ENCODE measurements at places on chromosomes 3 and 15. TPM values are rescaled to one million over a fixed set of nuclear protein-coding genes. Genes with fewer than 3 reads are reported as not detected.

DNA sequence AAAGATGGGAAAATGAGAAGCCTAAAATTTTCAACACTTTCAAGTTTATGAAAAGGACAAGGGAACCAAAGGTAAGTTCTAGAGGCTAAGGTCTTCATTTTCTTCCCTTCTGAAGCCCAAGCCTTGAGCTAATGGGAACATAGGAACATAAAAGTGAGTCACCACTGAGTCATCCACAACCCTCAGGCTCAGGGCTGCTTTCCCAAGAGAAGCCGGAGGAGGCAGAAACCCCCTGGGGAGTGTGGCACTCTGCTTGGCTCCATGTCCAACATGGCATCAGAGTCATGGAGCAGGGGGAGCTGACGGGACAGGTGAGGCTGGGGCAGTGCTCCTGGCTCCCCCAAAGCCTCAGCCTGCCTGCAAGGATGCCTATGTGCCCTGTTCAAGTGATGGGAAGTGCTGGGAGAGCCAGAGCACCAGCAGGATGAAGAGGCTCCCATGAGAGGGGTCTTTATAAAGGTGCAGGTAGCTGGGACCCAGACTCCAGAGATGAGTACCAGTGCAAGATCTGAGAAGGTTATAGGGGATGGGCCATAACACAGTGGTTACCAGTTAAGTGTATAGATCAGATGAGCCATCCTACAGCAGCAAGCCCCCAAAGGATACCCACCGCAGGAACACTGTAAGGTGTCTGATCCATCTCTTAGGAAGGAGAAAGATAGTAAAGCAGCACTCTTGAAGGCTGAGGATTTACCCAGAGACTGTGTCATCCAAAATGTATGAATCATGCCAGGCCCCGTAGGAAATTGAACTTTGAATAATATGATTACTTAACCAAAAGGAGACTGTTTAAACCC, 31.8 kb upstream of the RYR3 start:
- no peak overlapping the region for H3K27ac ChIP-seq
- H3K4me3 ChIP-seq: no peak overlapping the region
- DNase-seq: no peak

DNA sequence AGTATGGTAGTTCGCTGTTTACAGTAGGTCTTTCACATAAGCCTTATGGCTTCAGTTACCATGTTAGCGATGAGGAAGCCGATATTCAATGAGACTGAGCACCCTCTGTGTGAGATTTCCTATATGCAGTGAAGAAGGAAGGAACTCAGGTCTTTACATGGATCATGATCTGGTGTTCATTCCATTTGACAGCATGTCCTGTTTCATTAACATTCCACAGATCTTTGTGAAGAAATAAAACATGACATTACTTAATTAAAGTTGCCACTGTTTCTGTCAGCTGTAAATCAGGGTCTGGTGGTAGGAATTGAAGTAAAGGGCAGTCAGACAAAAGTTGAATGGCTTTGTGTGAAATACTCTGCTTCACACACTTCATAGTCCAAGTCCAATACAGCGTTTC, 768.6 kb downstream of the ZPLD1 start:
- no peak overlapping the region for H3K4me3 ChIP-seq
- no peaks in the 10 kb centered on the region for H3K4me1 ChIP-seq
- no peaks in the 10 kb centered on the region for H3K27me3 ChIP-seq
- DNase-seq: no peak
- H3K27ac ChIP-seq: no peak overlapping the region

The KATNBL1 gene
- total RNA-seq: 64.5 TPM

The FSTL1 gene
- 833 TPM for total RNA-seq

DNA sequence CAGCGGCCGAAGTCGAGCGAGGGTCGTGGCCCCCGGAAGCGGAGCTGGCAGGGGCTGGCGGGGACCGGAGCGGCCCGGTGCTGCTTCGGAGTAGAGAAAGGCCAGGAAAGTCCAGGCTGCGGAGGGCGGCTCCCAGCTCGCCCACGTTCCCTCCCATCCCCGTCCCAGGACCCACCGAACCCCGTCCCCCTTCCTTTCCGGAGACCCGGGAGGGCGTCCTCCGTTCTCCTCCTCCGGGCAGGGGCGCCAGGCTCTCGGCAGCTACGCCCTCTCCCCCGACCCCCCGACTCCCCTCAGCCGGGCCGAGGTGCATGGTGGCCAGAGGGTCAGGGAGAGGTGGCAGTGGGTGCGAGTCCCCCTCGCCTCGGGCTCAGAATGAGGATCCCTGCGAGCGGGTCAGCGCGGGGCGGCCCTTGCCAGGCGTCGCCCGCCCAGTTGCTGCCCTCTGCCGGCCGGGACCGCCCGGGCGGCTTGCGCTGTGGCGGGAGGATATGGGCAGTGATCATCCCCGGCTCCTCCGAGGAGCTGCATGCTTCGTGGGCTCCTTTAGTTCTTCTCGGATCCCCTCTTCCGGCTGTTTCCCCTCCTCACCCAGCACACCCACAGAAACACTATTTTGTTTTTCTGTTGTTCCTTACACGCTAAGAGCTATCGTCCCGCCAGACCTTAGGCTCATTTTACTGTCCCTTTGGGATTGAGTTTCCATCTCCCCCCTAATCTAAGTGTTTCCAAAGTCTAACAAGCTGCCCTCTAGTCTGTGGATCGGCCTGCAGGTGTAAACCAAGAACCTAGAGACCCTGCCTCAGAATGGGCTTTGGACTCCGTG, 744 bp upstream of the ALDH1A2 start:
- no peaks in the 10 kb centered on the region for H3K4me1 ChIP-seq
- no peaks in the 10 kb centered on the region for H3K27me3 ChIP-seq

DNA sequence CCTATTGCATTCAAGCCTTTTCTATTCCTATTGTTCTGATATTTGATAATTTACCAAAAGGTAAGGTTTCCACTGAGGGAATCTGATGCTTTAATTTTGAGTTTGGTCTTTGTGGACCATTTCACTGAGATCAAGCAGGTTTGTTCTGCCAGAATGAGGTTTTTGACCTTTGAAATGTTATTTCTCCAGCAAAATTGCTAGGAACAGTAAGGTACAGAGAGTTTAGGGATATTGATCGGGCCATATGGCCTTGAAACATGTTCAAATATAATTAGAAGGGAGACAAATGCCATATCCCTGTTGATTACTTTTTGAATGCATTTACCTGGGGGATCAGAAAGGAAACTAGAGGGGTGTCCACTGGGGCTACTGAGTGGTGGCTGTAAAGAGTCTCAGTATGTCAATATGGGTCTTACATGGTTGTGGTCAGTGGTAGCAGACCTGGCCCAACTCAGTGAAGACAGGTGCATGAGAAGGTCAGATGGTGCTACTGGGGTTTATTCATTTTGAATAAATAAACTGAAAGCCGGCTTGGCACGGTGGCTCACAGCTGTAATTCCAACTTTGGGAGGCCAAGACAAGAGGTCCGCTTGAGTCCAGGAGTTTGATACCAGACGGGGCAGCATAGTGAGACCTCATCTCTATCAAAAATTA, 100.2 kb downstream of the SV2B start:
- no peak overlapping the region for H3K27ac ChIP-seq
- no peaks in the 10 kb centered on the region for H3K4me1 ChIP-seq
